Left lobe of liver (tissue), 2 donors: ENCODE measurements at places on chromosomes 3 and 15. TPM values are rescaled to one million over a fixed set of nuclear protein-coding genes. Genes with fewer than 3 reads are reported as not detected.

The KNG1 gene
- 1,019 TPM for total RNA-seq

The IMPG2 gene
- 0.03 TPM for total RNA-seq

The MAP1A gene
- total RNA-seq, result 0.23 TPM

The ST8SIA2 gene
- total RNA-seq, result not detected

The PLAAT1 gene
- total RNA-seq, result not detected

The GPR62 gene
- total RNA-seq, result not detected

The SCN11A gene
- 0.15 TPM for total RNA-seq

The FEZF2 gene
- total RNA-seq, result not detected

The TPRG1 gene
- 33.3 TPM for total RNA-seq

The KLHDC8B gene
- total RNA-seq, result 14.0 TPM

The CD96 gene
- total RNA-seq, result 0.40 TPM

The MLH1 gene
- 13.9 TPM for total RNA-seq

GRCh38 chr3:155065537-155065936, 14.6 kb upstream of the MME start:
- no peak for DNase-seq

GRCh38 chr15:67003586-67003985, 61.8 kb upstream of the SMAD3 start:
- no peak for DNase-seq

- no peak for DNase-seq
Observed at GRCh38 chr3:122987736-122988319, 39.7 kb downstream of the SEMA5B start.

DNA sequence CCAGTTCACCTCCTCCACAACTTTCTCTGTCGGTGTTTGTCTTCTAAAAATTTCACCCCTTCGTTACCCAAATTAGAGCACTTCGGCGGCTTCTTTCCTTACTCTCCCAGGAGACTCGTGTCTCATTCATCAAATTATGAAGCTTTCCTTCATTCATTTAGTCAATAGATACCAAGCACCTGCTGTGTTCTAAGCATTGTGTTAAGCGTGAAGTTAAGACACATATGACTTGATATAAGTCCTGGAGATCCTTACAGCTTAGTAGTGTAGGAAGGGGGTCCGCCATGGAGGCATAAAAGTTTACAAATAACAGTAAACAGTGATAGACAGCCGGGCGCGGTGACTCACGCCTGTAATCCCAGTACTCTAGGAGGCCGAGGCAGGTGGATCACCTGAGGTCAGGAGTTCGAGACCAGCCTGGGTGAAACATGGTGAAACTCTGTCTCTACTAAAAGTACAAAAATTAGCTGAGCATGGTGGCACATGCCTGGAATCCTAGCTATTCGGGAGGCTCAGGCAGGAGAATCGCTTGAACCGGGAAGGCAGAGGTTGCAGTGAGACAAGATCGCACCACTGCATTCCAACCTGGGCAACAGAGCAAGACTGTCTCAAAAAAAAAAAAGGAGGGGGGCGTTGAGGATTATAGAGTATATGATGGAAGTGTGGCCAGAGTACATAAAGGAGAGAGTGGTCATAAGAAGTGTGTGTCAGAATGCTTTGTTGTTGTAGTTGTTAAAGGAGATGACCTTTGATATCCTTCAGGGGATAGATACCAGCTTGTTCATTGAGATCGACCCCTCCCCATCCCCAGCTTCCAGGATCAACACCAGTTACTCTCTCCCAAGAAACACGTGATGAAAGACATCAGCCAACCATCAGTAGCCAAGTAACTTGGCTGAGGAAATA, 744 bp upstream of the CCDC32 start:
- DNase-seq, result no peak

DNA sequence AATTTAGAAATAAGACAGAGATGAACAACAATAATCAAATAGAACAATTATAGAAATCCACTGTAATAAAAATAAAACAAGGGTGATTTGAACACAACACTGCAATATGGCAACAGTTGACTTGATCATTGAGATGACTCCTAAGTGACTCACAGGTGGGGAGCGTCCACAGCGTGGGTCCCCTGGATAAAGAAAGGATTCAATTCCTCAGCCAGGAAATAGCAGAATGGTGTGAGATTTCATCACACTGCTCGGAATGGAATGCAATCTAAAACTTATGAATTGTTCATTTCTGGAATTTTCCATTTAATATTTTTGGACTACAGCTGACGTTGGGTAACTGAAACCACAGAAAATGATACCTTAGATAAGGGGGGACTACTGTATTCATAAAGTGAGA, 82.0 kb downstream of the CNTN3 start:
- DNase-seq, result no peak

- no peak for DNase-seq
Observed at GRCh38 chr3:116671151-116671550, 38.4 kb upstream of the TUSC7 start.

- peak; percentile 64 for DNase-seq
Observed at GRCh38 chr15:28086175-28086703, 12.9 kb downstream of the OCA2 start.

- no peak for DNase-seq
Observed at GRCh38 chr3:138206196-138206595, 19.1 kb downstream of the ARMC8 start.

DNA sequence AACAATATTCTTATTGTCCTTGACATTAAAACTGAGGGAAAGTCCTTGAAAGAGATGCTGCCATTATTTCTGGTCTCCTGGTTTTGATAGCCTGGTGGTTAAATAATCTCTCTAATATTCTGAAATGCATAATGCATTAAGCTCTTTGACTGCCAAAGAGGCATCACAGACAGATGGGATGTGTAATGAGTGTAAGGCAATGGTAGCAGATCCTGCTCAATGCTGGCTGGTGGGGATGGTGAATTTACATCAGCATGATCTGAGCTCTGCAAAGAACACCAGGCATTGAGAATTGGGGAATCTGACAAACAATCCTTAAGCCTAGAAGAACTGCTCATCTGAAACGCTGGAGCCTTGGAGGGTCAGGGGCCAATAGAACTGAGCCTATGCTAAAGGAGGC, 528.6 kb upstream of the LMCD1 start:
- DNase-seq, result no peak

DNA sequence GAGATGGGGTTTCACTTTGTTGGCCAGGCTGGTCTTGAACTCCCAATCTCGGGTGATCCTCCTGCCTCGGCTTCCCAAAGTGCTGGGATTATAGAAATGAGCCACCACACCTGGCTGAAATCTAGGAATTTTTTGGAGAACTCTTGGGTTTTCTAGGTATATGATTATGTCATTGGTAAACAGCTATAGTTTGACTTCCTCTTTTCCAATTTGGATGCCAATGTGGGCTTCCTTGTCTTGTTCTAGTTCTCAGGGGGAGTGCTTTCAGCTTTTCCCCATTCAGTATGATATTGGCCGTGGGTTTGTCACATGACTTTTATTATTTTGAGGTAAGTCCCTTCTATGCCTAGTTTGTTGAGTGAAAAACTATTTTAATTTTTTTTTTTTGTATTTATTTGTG, 17.9 kb downstream of the KCNMB3 start:
- no peak for DNase-seq

- DNase-seq, result no peak
Observed at GRCh38 chr3:38989917-38990510, 61.7 kb downstream of the SCN11A start.

GRCh38 chr3:13160619-13161018, 87.4 kb upstream of the IQSEC1 start:
- DNase-seq, result no peak

GRCh38 chr15:31504462-31504839, 177.8 kb downstream of the KLF13 start:
- no peak for DNase-seq

- DNase-seq, result no peak
Observed at GRCh38 chr15:58951388-58952007, 18.0 kb upstream of the SLTM start.

DNA sequence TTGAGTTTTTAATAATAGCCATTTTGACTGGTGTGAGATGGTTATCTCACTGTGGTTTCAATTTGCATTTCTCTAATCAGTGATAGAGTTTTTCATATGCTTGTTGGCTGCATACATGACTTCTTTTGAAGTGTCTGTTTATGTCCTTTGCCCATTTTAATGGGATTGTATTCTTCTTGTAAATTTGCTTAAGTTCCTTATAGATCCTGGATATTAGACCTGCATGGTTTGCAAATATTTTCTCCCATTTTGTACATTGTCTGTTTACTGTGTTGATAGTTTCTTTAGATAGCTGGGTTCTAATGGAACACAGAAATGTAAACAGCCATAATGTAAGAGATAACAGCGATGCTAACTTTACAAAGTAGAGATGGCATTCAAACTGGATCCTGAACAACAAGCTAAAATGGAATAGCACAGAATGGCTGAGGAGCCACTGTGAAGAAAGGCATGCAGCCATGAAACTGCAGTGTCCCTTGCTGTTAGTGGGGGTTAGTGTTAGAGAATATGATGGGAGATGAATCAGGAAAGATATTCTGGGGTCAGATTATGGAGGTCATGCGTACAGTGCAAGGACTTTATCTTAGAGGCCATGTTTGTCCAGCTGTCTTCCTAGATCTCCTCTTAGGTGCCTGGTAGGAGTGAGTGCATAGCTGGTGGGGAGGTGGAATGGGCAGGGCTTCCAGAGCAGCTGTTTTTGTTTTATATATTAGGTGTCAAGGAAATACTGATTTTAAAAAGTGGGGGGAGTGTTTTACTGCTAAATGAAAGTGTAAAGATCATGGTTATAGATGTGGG, 48.1 kb downstream of the BBS4 start:
- no peak for DNase-seq

- no peak for DNase-seq
Observed at GRCh38 chr3:163541629-163542028, 1536.7 kb downstream of the SI start.

- peak; percentile 6 for DNase-seq
Observed at GRCh38 chr3:141059816-141060215, 8.7 kb downstream of the SPSB4 start.

DNA sequence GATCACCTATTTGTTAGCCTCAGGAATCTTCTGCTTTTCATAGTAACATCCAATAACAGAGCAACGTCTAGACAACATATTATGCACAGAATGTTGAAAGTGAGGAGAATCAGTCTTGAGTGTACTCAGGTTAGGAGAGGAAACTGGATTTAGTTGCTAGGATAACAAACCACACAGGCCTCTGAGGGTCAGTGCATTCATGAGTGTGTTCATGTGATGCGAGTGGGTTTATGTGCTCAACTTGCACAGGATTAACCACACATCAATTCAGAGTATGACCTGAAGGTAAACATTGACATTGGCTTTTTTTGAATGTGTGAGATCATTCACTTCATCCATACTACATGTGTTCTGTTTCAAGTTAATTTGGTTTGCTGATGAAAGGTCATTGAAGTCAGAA, 287.6 kb downstream of the DIPK2A start:
- DNase-seq, result no peak
